Femur (tissue), 1 donor: ENCODE measurements at places on chromosomes 5 and 9.
A peak's percentile ranks its signal among the peaks of the same experiment; 100 is the strongest.

DNA sequence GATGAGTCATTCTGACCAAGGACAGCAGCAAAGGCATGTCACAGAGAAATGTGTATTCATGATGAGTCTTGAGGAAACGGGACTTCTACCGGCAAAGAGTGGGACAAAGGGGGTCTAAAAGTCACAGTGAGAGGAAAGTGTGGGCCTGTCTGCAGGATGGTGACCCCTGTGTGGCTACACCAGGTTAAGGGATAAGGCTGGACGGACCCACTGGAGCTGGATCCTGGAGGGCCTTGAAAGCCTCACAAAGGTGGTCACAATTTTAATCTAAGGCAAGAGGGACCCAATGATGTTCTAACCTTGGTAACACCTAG is 176.5 kb downstream of the CDK5RAP2 start:
- DNase-seq = no peak

GRCh38 chr5:39846144-39846543 is 421.4 kb upstream of the DAB2 start:
- DNase-seq = no peak

- no peak for DNase-seq
Observed at GRCh38 chr5:83441747-83442146, 29.8 kb upstream of the VCAN start.

GRCh38 chr5:173563246-173563645 is 53.2 kb downstream of the BOD1 start:
- DNase-seq = no peak

- peak; percentile 78 for DNase-seq
Observed at GRCh38 chr9:74887041-74887980, at the start of gene TRPM6. TRPM6 (minus strand) TSS chr9:74887921; CDS start chr9:74887856, 65 bp downstream.

- DNase-seq = no peak
Observed at GRCh38 chr5:129445379-129445778, 14.7 kb upstream of the ADAMTS19 start.

- DNase-seq = peak; percentile 51
Observed at GRCh38 chr5:39475159-39475571, 50.4 kb upstream of the DAB2 start.

DNA sequence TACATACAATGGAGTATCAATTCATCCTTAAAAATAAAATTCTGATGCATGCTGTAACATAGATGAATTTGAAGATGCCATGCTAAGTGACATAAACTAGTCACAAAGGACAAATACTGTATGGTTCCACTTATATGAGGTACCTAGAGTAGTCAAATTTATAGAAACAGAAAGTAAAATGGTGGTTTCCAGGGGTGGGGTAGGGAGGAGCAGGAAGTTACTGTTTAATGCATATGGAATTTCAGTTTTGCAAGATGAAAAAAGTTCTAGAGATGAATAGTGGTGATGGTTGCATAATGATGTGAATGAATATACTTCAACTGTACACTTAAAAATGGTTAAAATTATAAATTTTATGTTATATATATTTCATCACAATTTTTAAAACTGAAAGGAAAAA is 57.3 kb upstream of the FNIP1 start:
- DNase-seq = no peak

- DNase-seq = no peak
Observed at GRCh38 chr5:56454219-56454862, 221.2 kb upstream of the ANKRD55 start.

DNA sequence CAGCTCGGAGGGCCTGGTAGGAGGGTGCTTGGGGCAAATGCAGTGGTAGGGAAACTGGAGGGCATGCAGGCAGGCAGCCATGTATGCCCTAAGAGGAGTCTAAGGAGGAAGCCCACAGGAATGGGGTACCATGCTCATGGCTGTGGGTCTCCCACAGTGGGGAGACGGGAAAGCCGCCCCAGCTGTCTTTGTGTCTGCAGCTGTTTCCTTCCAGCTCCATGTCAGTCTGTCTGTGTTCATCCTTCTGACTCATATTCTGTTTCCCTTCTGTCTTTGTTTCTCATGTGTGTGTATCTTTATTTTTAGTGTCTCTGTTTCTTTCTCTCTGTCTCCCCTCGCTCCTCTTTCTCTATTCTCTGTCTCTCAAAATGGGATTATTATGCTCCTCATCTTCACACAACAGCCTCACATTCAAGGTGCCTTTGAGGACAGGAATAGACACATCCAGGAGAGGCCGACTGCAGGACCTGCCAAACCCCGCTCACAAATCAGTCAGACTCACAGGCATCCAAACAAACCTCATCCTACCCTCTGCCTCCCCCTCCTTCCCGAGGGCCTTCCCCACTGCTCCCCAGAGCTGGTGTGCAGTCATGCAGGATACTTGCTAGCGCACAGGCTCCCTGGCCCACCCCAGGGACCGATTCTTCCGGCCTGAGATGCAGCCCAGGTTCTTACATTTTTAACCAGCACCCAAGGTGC is 68.4 kb upstream of the RARS1 start:
- no peak for DNase-seq

GRCh38 chr5:66171349-66172344 is 27.5 kb downstream of the SREK1 start:
- DNase-seq = peak; percentile 20

GRCh38 chr5:147510885-147511284 is 1.0 kb upstream of the DPYSL3 start:
- DNase-seq = no peak

DNA sequence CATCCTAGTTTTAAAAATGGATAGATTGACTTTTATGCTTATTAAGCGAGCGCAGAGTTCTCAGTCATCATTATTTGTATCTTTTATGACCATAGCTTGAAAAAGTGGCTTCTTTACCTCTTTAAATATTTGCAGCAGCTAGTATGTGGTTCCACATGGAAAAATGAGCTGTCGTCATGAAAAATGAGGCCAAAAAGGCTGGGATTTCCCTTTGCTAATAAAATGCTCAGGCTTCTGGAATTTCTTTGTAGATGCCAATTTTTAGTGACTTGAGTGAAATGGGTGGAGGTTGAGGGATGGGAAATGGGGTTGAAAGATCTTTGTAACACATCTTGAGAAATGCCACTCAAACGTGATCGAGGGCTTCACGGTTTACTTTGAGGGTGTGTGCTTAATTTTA is 35.2 kb downstream of the RAI14 start:
- DNase-seq = peak; percentile 68

DNA sequence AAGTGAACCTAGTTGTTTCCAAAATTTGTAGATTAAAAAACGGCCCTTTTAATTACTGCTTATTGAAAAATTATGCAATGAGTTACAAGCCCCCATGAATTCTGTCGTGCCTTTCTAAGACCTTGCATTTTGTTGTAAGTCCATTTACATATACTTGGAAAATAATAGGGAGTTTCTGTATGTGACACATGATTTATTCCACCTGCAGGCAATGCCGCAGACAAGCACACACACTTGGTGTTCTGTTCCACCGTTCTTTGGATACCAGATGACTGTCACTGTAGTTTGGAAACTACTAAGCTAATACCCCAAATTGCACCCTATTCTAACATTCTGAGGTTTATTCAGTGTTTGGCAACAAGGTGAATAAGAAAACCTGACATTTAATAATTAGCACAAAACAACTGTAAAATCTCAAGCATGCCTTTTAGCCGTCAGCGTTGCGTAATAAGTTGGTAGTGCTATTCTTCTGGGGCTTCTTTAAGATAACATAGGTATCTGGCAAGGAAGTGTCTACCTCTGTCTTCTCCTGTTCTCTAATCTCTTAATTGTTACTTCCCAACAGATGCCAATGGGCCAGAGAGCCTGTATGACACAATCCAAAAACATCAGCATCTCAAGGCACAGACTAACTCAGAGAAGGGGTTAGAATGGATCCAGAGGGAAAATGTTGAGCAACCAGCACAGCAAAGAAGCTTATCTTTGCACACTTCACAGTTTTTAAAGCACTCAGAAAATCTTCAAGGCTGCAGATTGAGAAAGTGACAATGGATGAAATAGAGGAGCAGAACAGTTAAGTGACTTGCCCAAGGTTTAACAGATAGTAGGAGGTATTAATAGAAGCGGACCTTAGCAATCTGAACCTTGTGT is 48.2 kb upstream of the DPYSL3 start:
- DNase-seq = no peak

- no peak for DNase-seq
Observed at GRCh38 chr9:80020530-80020929, 448.8 kb downstream of the TLE4 start.

DNA sequence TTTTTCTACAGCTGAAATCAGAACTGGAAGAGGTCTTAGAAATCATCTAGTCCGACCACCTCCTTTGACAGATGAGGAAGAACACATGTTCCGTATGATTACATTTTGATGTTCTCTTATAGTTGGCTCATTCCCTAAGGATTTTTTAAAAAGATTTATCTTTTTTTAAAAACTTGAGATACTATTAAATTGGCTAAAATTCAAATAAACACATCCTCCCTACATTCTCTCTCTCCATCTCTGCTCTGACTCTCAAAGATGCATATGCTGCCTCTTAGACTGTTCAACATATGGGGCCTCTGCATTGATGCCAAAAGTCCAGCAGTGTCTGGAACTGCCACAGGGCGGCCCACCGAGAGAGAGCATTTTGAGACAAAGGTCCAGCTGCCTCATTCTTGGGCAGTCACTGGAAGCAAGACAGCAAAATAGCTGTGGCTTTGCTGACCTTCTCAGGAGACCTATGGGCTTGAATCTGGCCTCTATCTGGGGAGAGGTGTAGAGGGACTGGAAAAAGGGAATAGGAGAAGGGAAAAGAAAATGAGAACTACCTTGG is 12.8 kb upstream of the TSSK1B start:
- DNase-seq = peak; percentile 40

DNA sequence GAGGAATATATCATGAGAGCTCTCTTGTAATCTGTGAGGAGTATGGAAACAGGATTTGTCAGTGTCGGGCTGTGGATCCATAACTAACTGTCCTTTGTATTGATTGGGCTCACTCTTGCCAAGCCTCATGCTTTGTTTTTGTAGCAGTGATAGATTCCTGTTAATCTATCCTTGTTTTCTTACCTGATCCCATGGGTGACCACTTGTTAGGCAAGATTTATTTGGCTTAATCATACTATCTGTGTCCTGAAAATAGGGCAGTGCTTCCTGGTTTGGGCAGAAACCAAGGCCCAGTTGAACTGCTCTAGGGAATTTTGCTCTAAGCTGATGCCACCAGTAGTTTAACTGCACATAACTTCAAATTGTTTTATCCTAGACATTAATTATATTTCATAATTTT is 6.1 kb downstream of the NDFIP1 start:
- DNase-seq = no peak

DNA sequence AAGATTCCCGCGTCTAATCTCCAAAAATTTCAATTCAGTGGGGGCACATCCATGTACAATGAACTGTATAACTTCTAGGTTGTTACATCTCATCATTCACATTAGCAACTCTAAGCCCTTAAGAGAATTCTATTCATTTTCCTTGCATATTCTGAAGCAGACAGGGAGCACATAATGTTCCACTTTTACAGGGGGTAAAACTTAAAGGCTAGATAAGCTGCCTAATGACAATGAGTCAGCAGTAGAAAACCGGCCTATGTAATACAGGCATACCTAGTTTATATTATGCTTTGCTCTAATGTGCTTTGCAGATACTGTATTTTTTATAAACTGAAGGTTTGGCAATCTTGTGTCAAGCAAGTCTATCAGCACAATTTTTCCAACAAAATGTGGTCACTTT is 40.4 kb downstream of the PTAR1 start:
- no peak for DNase-seq

- no peak for DNase-seq
Observed at GRCh38 chr5:55650386-55650785, 61.7 kb downstream of the SLC38A9 start.

DNA sequence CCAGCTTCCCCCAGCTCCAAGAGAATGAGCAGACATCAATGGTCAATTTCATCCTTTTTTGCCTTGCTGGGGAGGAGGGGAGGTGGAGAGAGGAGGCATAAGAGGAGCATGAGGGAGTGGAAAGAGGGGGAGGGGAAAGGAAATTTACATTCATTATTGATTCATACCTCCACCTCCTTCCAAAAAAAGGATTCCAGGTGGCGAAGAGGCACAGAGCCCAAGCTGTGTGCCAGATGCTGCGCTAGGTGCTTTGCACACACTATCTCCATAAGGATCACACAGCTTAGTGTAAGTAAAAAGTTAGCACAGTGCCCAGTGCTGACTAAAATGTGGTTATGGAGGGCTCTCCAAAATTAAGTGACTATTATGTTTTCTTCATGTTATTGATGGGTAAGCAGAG is 11.0 kb downstream of the ASTN2 start:
- DNase-seq = no peak

DNA sequence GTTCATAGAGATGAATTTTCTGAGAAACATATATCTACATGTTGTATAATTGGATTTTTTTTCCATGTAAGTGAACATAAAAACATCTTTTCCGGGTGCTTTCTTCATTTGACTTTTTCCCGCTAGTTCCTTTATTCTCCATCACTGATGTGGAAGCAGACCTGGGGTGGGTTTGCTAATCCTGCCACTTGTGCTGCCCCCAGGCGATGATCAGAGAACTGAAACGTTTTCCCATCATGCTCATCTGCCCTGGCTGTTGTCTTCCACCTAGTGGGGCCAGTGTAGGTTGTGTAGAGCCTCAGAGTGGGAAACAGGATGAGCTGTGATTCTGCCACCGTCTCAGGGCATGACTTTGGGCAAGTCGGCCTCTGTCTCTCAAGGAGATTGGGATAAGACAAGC is 34.2 kb upstream of the TGFBR1 start:
- no peak for DNase-seq

DNA sequence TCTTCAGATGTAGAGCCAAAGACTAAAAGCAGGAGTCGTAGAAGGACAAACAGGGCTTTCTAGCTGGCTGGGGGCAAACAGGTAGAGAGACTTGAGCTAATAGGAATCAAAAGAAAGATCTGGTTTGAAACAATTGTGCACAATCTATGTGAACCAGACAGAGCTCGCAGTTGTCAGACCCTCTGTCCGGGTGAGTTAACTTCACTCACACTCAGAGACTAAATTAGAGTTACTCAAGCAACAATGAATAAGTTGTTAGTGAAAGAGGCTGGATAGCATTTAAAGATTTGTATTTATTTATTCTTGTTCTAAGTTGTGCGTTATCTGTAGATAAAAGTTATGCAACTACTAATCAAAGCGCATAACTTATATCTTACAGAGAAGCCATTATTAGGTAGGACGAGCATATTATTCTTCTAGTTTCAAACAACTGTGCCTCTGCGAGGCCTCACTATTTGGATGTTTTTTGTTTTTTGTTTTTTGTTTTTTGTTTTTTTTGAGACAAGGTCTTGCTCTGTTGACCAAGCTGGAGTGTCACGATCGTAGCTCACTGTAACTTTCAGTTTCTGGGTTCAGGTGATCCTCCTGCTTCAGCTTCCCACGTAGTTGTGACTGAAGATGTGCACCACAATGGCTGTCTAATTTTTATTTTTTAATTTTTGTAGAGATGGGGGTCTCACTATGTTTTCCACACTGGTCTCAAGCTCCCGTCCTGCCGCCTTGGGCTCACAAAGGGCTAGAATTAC is 13.2 kb upstream of the LNPEP start:
- no peak for DNase-seq

- DNase-seq = no peak
Observed at GRCh38 chr5:97297704-97298091, 114.7 kb upstream of the RIOK2 start.
